Fibroblast of lung (primary cell): ENCODE measurements at places on chromosomes 2 and 18. TPM values are rescaled to one million over a fixed set of nuclear protein-coding genes. Genes with fewer than 3 reads are reported as not detected.

DNA sequence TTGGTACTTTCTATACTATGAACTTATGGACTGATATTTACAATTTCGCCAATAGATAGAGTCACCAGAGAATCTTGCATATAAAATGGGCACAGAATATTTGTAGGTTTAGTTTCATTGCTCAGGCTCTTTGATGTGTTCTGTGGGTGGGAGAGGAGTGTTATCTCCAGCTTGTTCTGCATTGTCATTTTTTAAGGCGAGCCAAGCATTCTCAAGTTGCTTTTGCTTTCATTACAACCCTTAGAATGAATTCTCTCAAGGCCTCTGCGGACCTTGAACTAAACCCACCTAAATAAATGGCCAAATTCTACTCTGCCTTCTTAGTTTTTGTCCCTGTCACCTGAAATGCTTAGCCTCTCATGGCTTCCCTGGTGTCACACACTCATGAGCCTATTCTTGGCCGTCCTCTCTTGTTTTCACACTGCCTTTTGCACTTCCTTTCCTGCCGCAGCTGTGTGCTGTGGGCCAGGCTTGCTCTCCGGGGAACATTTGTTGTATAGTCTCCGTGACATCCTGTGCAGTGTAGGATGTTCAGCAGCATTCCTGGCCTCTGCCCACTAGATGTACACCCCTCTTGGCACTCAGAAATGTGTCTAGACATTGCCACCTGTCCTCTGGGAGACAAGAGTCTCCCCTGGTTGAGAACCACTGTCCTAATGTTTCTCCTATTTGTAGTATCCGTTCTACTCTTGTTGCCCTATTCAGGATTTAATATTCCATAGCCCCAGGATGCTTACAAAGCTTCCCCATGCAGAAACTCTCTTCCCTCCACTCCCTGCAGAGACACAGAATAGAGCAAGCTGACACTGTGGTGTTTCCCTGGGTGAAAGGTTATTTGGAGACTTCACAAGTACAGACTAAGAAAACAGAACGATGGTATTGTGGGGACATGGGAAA lies 255.6 kb downstream of the PTPRM start:
- peak; percentile 45 for DNase-seq

DNA sequence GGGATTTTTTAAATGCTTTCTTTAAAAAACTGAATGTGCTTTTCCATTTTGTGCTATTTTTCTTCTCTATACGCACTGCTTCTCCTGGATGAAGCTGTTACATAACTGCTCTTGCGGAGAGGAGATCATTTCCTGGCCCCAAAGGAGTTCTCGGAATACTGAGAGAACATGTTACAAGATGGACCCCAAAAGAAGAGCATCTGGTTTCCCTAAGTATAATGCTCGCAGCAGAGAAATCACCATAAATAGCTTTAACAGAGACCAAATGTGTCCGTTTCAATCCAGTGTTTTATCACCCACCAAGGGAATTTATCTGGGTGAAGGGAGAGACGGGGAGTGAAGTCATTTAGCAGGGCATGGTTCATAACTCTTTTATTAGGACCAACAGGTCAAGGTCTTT lies 80.1 kb downstream of the RBM43 start:
- DNase-seq, result no peak

DNA sequence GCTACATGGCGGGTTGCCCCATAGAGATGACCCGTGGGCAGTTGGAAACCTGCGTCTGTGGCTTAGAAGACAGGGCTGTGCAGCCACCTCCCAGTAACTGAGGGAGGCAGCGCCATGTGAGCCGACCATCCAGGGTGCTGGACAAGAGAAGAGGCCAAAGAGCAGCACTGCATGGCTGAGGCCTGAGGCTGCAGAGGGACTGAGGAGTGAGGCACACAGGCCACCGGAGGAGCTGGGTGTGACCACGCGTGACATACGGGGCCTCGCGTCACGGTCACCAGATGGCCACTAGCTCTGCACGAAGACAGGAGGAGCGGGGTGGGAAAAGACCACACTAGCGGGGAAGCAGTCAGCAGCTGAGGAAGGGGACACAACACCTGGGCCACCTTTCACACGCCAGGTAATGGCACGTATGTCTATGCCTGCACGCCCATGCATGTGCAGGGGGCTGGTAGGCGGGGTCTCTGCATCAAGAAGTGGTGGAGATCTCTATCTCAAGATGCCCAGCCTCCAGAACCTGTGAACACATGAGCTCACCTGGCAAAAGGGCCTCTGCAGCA lies 61.4 kb downstream of the NDUFA10 start:
- no peak for DNase-seq

- no peak for DNase-seq
Observed at GRCh38 chr2:4381049-4381448, 677.7 kb downstream of the DCDC2C start.

- DNase-seq, result peak; percentile 5
Observed at GRCh38 chr2:98634406-98635092, 26.2 kb downstream of the UNC50 start.

DNA sequence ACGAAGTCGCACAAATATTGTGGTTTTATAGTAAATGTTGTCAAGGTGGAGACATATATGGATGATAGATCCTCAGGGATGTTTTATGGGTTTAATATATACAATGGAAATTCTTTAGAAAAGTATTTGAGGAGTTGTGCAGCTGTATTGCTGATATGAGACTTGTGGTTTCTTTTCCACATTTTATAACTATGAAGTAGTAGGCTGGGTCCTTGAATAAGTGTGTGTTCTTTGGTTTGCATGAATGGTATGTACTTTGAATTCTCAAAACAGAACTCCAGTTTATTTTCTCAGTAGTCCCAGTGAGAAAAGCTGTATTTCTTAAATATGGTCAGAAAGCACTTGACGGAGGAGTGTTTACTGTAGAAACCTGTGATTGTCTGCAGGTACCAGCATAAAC lies 42.4 kb downstream of the PLCL1 start:
- DNase-seq, result peak; percentile 51

The GCG gene
- total RNA-seq, result not detected in 2 replicates

The STPG4 gene
- total RNA-seq, result 0.26 and 0.33 TPM in 2 replicates
